Activated CD4-positive, CD25-positive, alpha-beta regulatory T cell treated with anti-CD3 and anti-CD28 coated beads, Interleukin-2, amount 50 U/mL, for 72 hours (primary cell): ENCODE measurements at places on chromosomes 13 and 19.
A peak's percentile ranks its signal among the peaks of the same experiment; 100 is the strongest.

DNA sequence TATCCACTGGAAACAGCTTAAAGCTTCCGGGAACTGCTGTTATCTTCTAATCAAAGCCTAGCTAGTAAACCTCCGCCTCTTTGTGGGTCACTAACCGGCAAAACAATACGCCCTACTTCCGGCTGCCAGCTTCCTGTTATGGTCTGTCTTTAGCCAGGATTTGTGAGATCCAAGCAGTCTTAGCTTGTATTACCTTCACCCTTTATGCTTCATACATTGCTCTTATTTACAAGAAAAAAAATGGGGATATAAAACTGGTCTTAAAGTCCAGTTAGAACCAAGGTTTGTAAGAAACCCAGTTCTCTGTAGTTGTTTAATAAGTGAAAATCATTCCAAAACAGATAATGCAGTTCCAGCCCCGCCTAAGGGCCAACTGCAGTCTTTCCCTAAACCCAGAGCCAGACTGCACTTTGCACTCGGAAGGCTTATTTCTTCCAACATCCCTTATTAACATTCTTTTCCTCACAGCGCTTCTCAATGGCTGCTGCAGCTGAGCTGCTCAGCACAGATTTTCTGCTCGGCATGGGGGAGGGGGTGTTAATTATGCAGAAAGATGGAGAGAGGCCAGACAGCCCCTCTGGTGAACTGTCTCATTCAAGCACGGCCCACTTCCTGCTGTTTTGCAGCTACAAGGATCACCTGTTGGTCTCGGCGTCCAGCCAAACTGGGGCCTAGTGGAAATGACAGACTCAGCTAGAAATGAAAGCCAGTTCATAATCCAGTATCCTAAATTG is 368.4 kb downstream of the KLF12 start:
- peak; percentile 62 for DNase-seq

- no peak for DNase-seq
These were observed 4.1 kb upstream of the IGSF23 start for GRCh38 chr19:44609219-44609618.

- peak; percentile 33 for DNase-seq
These were observed 654 bp downstream of the CEP89 start for GRCh38 chr19:32971012-32971595.

GRCh38 chr19:10729411-10729810 is 11.5 kb downstream of the DNM2 start:
- no peak for DNase-seq

DNA sequence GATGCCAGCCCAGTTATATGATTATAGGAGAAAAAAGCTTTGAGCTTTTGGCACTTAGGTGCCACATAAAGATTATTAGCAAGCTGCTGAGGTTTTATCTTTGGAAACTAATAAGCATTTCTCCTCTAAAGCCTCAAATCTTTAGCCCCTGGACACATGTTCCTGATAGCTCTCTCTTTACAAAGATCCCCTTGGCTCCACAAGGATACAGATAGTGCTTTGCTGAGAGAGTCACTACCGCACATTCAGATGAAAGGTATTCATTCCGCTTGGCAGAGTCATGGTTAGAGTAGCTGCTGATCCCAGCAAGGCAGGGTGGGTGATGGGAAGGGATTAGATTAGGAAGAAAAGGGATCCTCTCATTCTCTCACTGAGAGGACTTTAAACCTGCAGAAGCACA is 28.2 kb upstream of the PSG7 start:
- DNase-seq, result no peak

DNA sequence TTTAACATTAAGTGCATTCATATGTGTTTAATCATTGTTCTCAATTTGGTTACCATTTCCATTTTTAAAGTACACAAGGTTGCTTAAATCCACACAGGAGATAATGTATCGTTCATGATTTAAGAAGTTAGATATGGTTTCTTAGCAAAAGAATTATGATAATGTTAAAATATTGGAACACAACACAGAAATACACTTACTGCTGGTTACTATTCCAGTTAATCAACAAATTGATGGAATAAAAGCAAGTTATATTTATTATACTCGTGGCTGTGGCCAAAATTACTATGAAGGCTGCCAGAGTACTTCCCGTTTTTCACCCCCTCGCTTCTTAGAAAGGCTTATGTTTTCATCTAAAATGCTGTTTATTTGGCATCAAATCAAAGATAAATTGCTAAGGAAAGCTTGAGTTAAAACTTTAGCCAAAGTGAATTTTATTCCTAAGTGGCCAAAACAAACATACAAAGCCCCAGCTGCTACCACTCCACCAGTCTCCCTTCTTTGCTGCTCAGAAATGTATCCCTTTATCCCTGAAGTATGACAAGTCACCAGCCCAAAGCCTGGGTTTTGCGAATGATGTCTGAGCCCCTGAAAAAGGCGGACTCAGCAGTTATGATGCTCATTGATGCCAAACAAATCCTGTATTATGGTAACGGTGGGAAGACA is 27.7 kb downstream of the LCP1 start:
- DNase-seq, result no peak

DNA sequence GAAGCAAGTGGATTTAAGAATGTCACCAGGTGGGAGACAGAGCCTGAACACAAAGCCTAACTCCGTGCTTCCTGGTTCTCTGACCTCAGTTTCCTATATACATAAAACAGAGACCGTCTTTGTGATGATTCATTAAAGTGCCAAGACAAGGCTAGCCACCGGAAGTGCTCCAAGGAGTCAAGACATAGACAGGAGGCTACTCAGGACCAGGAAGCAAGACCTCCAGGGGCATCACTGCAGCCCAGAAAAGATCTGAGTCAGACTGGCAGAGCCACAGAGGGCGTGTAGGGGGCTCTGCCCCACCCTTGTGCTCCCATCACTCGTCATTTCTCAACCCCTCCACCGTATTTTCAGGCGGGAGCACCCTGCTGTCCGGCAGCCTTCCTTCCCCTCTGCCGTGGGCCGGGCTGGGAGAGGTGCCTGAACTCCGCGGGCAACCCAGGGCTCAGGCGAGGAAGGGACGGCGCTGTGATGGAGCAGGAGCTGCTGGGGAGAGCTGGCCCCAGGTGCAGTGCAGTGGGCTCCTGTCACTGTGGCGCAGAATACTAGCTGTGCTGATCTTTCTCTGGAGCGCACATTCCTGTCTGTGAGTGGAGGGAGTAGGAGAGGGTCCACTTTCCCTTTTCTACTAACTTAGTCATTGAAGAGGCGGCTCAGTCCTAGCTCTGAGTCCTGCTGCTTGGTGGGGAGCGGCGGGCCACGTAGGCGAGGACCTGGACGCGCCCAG is 134.7 kb upstream of the GPR12 start:
- DNase-seq, result no peak

DNA sequence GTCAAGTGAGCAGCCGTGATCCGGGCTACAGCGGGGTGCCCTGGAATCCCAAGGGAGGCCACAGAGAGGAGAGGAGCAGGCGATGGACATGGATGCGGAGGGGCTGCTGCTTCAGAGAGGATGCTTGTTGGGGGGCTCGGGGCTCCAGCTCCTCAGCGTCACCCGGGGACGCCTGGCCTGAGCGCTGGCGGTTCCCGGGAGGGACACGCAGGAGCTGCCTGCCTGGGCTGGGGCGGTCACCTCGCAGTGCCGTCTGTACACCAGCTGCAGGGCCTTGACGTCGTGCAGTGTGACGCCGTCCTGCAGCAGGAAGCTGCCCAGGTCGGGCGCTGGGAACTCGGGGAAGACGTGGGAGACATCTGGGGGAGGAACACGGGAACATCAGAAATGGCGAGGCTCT is 29.9 kb upstream of the RANBP3 start:
- no peak for DNase-seq

GRCh38 chr19:19540715-19541515 is 2.9 kb downstream of the CILP2 start:
- DNase-seq, result peak; percentile 77

- no peak for DNase-seq
These were observed 9.2 kb upstream of the RASL11A start for GRCh38 chr13:27261396-27261795.

GRCh38 chr19:4359627-4360000 is 16.3 kb downstream of the MPND start:
- DNase-seq, result no peak

DNA sequence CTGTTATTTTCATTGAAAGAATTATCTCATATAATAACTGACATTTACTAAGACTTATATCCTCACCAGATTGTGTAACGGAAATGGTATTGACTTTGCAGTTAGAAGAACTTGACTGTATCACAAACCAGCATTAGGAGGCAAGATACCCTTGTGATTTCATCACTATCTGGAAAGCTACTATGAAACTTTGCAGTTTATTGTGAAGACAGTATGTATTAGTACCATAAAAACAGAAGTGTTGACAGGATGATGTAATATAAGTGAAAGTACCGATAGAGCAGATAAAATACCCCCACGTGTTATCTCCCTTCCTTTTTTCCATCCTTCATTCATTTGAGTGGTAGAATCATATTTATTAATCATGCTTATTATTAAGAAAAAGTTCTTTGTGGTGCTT is 365.7 kb upstream of the KLHL1 start:
- DNase-seq, result no peak

DNA sequence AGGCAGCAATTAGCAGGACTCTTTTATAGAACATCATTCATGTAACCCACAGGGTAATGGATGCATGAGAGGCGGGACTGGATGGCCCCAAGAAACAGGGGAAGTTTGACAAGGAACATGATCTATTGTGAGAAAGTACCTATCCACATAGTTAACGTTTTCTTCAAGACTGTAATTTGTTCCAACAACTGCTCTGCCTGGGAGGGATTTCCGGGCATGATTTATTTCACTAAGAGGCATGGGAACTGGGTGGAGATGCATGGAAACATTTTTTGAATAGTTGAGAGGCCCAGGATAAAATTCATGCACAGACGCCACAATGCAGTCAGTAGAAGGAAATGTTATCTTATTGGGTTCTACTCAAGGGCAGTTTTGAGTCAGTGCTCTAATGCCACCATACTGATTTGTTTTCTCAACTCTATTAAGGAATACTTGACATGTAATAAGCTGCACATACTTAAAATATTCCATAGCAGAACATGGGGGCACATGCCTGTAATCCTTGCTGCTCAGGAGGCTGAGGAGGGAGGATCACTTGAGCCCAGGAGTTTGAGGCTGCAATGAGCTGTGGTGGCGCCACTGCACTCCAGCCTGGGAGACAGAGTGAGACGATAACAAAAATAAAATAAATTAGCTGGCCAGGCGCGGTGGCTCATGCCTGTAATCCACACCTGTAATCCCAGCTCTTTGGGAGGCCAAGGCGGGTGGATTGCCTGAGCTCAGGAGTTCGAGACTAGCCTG is 9.9 kb upstream of the ATG4D start:
- no peak for DNase-seq

DNA sequence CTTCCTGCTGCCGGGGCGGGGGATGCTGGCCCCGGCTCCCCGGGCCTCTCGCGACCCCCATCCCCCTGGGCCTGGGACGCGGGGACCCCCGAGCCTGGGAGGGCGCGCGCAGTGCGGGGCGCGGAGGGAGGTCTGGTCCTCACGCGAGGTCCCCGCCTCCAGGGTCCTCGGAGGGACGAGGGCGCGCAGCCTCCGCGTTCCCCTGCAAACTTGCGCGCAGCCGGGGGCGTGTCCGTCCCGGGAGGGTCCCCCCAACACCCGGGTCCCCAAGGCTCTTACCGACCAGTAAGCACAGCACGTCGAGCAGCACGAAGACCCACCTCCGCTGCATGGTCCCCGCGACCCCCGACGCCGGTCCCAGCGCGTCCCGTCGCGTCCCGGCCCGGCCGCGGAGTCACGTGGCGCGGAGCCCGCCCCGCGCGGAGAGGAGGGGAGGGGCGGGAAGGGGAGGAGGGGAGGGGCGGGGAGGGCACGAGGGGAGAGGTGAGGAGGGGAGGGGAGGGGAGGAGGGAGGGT is at the start of gene PLPP2:
PLPP2 (minus strand) TSS at position 398 of the 516 bp plus-strand sequence; CDS start at position 331, 67 bp downstream.
- no peak for DNase-seq

- no peak for DNase-seq
These were observed 10.6 kb downstream of the COL4A2 start for GRCh38 chr13:110317496-110318195.

DNA sequence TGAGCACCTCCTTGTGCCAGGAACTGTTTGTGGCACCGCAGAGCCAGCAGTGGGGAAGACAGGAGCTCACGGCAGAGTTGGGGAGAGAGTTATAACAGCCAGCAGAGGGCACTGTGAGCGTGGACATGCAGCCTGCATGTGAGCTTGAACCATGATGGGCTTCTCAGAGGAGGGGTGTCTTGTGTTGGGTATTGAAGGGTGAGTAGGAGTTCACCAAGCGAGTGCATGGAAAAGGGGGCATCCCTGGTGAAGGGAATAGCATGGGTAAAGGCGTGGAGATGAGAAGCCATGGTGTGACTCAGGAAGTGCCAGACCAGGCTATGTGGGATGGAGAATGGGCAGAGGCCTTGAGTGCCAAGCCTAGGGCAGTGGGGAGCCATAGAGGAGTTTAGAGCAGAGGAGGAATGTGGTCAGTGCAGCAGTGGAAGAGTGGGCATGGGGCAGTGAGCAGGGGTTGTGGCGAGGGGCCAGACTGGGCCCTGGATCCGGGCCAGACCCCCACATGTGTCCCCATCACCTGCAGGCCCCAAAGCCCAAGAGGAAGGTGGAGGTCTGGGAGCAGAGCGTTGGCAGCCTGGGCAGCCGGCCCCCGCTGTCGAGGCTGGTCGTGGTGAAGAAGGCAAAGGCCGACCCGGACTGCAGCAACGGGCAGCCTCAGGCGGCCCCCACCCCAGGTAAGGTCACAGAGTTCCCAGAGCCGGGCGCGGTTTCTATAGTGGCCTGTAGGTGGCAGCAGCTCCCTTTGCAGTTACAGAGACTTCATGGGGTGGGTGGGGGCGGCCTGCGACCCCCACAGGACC is 11.8 kb upstream of the SHD start:
- peak; percentile 67 for DNase-seq

GRCh38 chr13:72820156-72820897 is 38.4 kb downstream of the PIBF1 start:
- DNase-seq, result no peak

DNA sequence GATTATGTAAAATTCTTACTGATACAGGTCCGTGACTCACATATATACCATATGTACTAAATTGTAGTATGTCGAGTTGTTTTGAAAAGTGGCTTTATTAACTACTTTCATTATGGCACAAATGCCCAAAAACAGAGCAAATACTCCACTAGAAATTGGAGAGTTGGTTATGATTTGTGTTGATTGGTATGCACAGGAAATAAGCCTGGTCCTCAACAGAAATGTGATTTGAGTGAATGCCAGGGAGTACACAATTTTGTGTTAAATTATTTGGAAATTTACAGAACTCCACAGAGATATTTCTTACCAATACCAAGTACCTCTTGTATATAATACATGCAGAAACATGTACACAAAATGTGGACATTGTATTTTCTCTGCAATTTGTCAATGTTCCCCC is 676.7 kb downstream of the PCDH9 start:
- no peak for DNase-seq

GRCh38 chr19:51434456-51434855 is 17.0 kb upstream of the SIGLEC10 start:
- DNase-seq, result no peak
